ENCODE measurements at places on chromosomes 6 and 20.
A peak's percentile ranks its signal among the peaks of the same experiment; 100 is the strongest.

GRCh38 chr6:13526727-13527670, 39.6 kb upstream of the GFOD1 start:
- no peak for DNase-seq

DNA sequence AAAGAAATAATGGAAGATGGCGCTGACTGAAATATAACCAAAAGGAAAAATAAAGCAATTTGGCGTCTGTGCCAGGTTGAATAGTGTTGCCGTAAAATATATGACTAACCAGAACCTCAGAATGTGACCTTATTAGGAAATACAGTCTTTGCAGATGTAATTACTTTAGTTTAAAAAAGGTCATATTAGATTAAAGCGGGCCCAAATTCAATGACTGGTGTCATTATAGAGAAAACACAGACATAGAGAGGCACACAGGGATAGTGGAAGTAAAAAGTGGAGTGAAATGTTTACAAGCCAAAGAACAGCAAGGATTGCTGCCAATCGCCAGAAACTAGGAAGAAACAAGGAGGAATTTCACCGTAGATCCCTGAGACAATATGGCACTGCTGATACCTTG, 521.2 kb downstream of the FRK start:
- no peak for DNase-seq

- no peak for DNase-seq
Observed at GRCh38 chr6:42978487-42978838, 518 bp downstream of the PEX6 start.

- no peak for DNase-seq
Observed at GRCh38 chr20:41336711-41337492, 3.7 kb upstream of the LPIN3 start.

DNA sequence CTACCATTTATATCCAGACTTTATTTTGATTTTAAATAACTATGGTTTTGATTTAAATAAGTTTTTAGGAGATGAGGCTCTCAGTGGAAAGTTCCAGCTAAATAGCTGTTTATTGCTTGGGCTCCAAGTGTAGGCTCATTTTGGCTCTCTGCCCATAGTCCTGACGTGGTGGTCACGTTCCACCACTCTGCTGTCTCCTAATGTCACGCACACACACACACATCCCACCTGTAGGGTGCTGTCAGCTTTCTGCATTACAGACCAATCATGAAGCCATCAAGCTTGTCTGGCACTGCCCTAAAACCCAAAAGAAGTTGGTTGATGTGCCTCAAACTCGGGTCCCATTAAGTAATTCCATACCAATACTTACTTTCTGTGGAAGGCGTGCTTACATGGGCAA, 45.4 kb downstream of the PANK2 start:
- no peak for DNase-seq

- DNase-seq, result no peak
Observed at GRCh38 chr20:20210943-20211273, 157.0 kb upstream of the INSM1 start.

DNA sequence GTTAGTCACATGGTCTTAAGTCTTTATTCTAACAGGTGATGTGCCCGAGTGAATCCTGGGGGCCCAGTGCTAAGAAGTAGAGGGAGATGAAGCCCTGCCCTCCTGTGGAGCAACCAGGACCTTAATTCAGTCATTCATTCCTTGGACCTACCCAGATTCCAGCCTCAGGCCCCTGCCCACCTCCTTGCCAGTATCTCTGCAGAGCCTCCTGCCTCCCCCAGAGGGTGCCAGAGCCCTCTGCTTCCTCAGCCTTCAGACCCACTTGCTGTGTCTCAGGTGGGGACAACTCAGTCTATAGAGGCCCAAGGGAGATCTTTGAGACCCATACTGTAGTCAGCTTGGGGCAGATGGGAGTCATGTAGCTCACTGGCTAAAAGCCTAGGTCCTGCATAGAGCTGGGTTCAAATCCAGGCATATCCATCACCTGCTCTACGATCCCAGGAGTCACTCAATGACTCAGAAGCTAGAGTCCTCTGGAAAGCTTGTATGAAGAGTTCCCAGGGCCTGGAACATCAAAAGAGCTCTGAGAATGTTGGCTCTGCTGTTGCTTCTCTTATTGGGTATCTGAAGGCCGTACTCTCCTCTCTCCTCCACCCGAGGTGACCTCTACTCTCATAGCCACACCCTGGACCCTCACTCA, 3.9 kb upstream of the SIGLEC1 start:
- DNase-seq, result no peak

DNA sequence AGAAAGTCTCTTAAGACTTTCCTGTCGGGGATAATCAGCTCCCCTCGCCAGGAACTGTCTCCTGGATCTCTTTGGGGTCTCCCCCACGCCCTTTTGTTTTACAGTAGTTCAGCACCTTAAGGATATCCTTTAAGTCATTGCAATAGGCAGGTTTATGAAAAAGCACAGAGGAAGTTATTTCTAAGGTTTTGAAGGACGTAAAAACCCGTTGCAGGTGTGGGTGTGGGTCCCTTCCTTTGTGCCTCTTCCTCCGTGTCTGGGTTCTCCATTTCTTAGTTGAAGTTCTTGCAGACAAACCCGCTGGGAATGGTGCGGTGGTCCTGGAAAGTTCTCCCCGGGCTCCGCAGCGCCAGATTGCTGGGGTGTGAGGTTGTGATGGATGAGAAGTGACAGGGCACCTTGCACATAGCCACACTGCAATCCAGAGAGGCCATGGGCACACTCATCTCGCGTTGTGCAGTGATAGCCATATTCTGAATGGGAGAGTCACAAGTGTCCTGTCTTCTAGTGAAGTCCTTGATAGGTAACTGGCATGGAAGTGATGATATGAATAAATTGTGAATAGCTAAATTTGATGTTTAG, 65.2 kb downstream of the GTF2H5 start:
- DNase-seq, result no peak

- no peak for DNase-seq
Observed at GRCh38 chr6:132020138-132020581, 69.0 kb upstream of the CCN2 start.

DNA sequence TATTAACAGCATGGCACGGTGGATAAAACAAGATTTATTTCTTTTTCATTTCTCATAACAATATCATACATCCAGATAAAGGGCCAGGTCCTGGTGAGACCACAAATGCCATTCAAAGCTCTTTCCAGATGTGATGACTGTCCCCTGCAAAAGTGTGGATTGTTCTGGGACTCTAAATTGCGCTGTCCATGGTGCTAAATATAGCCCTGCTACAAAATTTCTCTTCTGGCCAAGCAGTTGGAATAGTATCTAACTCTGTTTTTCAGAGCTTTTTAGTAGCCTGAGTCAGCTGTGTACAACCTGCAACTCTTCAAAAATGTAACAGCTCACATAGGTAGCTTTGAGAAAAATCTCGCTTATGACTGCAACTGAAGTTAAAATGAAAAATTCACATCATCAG, 115.8 kb downstream of the MANEA start:
- DNase-seq, result no peak

DNA sequence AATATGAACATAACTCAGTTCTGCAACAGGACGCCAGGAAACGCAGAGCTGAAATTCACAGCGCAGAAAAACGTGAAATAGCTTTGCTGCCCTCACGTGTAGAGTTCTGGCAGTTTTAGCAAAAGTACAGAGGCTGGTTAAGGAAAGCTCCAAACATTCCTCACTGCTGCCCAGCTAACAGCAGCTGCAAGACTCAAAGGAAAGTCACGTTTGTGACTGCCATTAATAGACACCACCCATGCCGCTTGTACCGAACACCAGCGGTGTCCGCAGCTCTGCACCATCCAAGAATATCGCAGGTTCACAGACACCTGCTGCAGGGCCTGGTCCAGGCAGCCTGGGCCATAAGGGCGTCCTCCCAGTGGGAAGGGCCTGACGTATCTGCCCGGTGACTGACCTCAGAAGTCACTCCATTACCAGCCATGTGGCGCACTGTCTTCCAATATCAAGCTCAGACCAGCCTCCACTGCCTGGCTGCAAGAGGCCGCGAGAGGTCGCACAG, 61.4 kb downstream of the WDR27 start:
- no peak for DNase-seq

- no peak for DNase-seq
Observed at GRCh38 chr20:58268421-58268821, 40.0 kb upstream of the ANKRD60 start.

GRCh38 chr6:53026526-53026925, 31.4 kb upstream of the GSTA4 start:
- no peak for DNase-seq

DNA sequence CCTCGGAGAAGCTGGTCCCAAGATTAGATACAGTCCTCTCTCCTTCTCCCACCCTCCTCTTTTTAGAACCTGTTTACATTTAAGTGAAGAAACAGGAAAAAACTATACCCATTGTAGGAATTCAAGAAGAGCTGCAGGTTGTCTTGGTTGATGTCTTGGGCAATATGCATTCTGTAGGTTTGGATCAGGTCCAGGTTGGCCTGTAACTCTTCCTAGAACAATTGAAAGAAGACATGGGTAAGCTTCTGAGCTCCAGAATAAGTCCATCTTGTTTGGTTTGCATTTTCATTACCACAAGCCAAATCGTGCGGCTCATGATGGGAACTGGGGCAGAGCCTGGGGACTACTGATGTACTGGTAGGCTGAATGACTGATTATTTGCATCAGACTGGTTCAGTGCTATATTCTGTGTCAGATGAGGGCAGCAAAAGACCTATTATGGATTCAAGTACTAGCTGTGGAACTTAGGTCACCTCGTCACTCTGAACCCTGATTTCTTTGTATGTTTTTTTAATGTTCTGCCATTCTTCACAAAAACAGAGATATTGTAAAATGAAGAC, 20.3 kb upstream of the SLA2 start:
- no peak for DNase-seq

- DNase-seq, result no peak
Observed at GRCh38 chr6:109456710-109457561, 1.4 kb upstream of the MICAL1 start.

- no peak for DNase-seq
Observed at GRCh38 chr6:29596381-29596900, 11.5 kb downstream of the OR2H2 start.

- peak; percentile 22 for DNase-seq
Observed at GRCh38 chr6:26157251-26158075, 70.2 kb downstream of the HFE start.

DNA sequence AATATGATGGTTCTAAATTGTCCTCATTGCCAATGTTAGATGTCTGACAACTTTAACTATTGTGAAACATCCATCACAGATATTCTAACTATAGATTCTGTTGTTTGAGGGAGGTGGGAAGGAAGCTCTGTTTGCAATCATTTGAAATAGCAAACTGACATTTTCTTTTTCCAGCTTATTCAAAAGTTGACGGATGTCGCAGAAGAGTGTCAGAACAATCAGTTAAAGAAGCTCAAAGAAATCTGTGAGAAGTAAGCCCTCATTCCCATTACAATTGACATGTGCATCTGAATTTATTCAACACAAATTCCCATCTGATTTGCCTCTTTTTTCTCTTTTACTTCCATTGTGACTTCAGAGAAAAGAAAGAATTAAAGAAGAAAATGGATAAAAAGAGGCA, 280.6 kb upstream of the PLCB4 start:
- DNase-seq, result no peak

GRCh38 chr6:127298475-127298874, 31.8 kb downstream of the RNF146 start:
- no peak for DNase-seq

- no peak for DNase-seq
Observed at GRCh38 chr20:10171864-10172751, 46.5 kb upstream of the SNAP25 start.
